Stimulated activated CD8-positive, alpha-beta memory T cell treated with anti-CD3 and anti-CD28 coated beads, Interleukin-4, amount 100 ng/mL, for 1 hour (primary cell): ENCODE measurements at places on chromosomes 3 and 15.

DNA sequence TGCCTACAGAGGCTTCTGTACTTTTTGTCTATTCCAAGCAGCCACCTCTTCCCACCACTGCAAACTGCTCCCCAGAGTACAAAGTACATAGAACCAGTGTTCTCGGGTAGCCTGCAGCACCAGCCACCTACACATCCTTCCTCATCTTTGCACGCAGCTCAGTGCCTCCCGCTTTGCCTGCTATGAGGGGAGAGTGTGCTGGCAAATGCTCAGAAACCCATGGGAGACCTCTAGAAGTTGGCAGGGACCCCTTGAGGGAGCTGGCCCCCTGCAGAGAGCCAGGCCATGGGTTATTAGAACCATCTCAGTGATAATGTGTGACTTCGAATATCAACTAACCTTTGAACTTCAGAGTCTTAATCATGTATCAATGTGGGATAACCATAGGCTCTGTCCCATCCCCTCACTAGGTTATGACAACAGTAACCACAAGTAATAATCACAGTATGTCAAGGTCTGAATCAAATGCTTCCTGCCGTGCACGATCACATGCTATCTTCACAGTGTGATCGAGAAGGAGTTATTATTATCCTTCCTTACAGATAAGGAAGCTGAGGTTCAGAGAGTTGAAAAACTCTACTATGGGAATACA is 22.8 kb upstream of the SMAD3 start:
- DNase-seq = no peak

- no peak for DNase-seq
Observed at GRCh38 chr3:126665221-126665936, 10.5 kb upstream of the TXNRD3 start.

- no peak for DNase-seq
Observed at GRCh38 chr3:12828751-12829150, 12.6 kb downstream of the RPL32 start.

- no peak for DNase-seq
Observed at GRCh38 chr3:67015702-67016484, 17.8 kb downstream of the KBTBD8 start.

- no peak for DNase-seq
Observed at GRCh38 chr3:120831066-120831465, 76.9 kb upstream of the STXBP5L start.

DNA sequence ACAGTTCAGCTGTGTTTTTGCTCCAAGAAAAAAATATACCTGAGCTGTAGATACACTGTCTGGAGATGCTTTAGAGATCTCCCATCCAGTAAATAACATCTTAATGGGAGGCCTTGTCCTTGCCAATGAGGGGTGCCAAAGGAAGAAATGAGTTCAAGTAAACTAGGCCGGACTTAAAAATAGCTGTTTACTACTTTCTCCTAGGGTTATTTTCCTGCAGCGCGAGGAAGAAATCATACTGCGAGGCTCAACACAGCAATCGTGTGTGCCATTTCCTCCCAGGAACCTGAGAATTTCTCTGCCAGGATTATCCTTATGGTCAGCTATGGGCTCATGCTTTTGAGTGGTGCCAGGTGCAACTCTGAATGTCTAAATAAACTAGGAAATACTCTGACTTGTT is 71.9 kb downstream of the CMTM8 start:
- no peak for DNase-seq

GRCh38 chr15:65757256-65757655 is 34.8 kb downstream of the DENND4A start:
- DNase-seq = no peak

- DNase-seq = no peak
Observed at GRCh38 chr3:4573153-4573552, 80.0 kb downstream of the ITPR1 start.

DNA sequence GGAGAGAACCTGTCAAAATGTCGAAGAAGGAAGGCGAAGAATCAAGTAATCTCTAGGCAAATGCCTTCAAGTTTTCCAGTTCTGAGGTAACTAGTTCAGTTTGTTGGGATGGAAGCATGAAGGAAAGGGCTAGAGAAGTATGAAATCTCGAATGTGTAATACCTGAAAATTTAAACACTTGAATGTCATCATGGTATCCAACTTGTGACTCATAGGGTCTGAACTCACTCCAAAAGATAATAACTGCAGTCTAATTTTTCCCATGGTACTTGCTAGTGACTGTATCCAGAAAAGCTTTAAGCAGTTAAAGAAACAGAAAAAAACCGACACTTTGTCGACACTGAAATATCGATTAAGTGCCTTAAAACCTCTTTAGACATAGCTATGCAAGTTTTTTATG is 102.9 kb upstream of the CHRM5 start:
- no peak for DNase-seq

DNA sequence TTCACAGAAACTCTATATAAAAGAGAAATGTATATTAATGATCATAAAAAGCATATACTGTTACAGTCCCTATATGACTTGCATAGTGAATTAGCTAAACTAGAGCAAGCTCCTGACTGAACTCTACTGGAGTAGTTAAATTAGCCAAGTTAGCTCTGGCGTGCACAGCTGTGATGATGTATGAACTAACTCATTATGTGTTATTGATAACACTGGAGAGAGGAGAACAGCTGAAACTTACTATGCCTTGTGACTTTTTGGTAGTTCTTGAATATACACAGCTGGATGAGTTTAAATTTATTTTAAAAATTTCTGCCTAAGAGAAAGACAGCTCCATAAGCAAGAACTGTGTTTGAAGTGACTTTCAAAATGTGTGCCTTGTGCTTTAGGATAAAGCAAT is 8.1 kb downstream of the TIPARP start:
- no peak for DNase-seq

- DNase-seq = no peak
Observed at GRCh38 chr3:129429080-129429451, 630 bp upstream of the EFCAB12 start.

- DNase-seq = no peak
Observed at GRCh38 chr3:115518100-115518852, 105.0 kb upstream of the GAP43 start.

GRCh38 chr3:121835465-121835801 is 424 bp downstream of the EAF2 start:
- no peak for DNase-seq

DNA sequence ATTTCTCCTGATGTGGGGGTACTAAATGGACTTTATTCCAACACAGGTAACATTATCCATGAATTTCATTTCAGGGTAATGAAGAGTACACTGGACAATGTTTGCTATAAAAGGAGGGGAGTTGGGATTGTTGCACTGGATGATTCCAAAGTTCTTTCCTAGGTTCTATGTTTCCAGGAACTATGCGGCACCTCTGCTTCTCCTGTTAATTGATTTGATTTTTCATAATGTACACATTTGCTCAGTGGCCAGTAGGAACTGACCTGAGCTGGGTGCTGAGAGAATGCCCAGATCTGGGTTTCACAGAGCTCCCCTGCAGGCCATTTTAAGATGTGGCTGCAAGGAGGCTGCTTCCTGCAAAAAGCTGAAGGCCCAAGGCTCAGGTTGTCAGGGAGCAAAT is 171.7 kb downstream of the KLF13 start:
- DNase-seq = no peak

DNA sequence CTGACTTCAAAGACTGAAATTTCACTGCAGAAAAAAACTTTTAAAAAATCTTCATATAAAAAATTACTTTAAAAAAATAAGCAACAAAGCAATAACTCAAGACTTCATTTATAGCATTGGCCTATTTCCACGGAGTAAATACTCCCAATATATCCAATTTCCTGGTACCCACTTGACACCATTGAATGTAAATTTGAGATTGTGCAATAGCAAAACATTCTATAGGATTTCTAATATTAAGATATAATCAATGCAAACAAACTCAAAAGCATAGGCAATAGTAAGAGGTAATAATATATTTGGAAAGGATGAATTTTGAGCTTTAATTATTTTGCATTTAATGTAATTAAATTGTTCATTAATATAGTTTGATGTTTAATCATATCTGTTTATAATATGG is 148.0 kb upstream of the CNTN6 start:
- no peak for DNase-seq

DNA sequence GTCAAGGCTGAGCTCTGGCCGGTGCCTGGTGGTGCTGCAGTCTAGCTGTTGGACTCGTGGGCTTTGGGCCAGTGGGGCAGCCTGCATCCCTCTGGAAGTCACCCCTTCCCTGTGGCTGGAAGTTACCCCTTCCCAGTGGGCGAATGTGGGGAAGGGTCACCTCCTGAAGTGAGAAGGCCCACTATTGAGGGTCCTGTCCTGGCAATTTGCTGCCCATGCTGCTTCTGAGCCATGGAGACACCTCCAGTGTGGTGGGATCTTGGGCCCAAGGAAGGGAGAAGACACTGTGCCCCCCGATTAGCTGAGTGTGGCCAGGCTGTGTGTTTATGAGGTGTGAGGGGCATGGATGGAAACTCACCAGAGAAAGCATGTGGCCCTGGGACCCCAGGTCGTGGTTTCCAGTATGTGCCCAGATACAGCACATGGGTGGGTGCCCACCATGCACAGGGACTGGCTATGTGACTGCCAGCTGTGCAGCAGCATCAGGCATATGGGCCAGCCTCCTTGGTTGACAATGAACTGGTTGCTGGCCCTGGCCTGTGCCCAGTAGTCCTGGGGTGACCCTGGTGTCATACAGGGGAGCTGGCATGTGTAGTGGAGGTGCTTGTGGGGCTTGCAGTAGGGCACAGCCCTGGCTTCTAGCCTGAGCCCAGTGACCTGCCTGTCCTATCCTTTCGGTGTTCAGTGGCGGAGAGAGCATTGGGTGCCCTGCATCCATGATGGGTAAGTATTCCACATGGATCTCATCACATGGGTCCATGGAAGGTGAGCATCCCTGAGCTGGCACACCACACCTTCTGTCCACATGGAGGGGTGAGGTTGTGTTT is 221.2 kb downstream of the SNRPN start:
- no peak for DNase-seq

DNA sequence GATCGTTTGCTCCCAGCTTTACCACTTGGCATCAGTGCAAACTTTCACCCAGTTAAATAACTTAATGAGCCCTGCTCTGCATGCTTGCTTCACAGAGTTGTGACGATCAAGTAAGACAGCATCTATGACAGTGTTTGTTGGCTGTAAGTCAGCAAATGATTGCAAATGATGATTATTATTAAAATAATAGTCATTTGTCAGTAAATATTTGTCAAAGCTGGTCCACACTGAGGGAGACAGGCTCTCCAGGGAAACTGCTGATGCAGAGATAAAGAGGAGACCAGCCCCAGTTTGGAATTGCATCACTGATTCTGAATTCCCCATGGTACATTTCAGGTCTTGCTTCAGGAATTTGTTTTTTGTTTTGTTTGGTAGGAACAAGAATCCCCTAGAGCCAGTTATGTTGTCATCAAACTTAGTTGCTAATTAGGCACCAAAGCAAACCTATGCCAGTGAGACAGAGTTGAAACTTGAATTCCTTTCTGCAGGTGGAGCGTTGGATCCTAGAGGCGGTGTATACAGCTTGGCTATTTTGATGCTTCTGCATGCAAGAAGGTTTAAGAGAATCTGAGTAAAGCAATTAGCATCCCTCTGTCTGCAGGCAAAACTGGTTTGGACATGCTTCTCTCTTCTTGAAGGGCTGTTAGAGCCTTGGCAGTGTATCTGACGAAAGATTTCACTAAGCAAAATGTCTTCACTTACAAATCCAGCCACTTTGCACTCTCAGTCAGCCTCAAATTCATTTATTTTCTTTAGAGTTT is 338.6 kb upstream of the TPRG1 start:
- no peak for DNase-seq

DNA sequence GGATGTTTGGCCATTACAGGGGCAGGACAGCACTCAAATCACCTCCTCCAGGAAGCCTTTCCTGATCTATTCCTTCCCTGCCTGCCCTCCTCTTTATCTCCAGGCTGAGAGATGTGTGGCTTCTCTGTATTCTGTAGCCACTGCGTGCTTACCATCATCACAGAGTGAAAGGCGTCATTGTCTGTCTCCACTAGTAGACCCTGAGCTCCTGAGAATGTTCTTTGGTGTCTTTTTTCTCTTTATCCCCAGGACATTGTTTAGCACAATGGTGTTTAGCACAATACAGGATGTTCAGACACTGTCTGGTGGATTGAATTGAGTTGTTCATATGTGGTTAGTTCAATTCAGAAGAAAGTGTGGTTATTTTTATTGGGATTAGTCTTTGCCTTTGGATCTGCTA is 26.2 kb upstream of the LARS2 start:
- DNase-seq = no peak

- no peak for DNase-seq
Observed at GRCh38 chr3:120025520-120025919, 68.7 kb downstream of the GSK3B start.

- no peak for DNase-seq
Observed at GRCh38 chr3:32725721-32726120, 40.7 kb downstream of the CNOT10 start.

- DNase-seq = no peak
Observed at GRCh38 chr3:129683201-129683600, 76.7 kb upstream of the PLXND1 start.

- no peak for DNase-seq
Observed at GRCh38 chr3:118544458-118544857, 490.2 kb downstream of the IGSF11 start.

GRCh38 chr3:18010001-18010400 is 267.6 kb upstream of the TBC1D5 start:
- no peak for DNase-seq

DNA sequence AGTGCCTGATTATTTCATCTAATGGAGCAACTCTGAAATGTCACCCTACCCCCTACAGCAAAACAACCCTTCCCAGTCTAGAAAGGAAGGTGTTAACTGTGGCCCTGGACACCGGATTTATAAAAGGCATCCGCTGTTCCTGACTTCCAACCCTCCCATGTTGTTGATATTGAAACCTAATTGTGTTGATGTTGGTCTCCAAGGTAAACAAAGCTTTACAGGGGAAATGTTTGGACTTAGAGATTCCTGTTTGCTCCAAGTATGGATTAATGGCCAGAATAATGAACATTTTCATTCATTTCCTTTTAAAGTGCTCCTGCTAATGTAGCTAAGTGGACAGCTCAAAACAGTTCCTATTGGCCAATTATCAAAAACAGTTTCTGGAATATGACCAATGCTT is 19.4 kb upstream of the LMCD1 start:
- no peak for DNase-seq

- no peak for DNase-seq
Observed at GRCh38 chr3:127658234-127658633, 14.5 kb upstream of the ABTB1 start.
